ENCODE measurements at places on chromosomes 5 and 9.

GRCh38 chr9:84701801-84702200 is 32.3 kb downstream of the NTRK2 start:
- no peak for DNase-seq

- DNase-seq = no peak
These were observed 273.0 kb downstream of the ELAVL2 start for GRCh38 chr9:23552876-23553601.

DNA sequence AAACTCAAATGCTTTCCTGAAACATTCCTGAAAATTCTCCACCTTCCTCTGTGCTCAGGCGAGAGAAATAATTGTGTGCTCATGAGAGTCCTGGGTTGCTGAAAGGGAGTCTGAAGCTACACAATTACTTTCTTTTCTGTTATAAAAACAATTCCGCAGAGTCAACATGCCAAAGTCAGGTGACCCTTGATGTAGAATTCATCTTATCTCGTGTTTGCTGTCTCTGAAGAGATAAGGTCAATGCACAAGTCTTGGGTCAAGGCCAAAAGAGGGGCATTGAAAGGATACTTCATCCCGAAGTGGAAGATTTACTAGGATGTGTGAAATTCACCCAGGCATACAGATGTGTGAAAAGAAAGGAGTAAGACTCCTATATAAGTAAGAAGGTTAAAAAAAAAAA is 493.5 kb downstream of the SEMA5A start:
- DNase-seq = no peak

DNA sequence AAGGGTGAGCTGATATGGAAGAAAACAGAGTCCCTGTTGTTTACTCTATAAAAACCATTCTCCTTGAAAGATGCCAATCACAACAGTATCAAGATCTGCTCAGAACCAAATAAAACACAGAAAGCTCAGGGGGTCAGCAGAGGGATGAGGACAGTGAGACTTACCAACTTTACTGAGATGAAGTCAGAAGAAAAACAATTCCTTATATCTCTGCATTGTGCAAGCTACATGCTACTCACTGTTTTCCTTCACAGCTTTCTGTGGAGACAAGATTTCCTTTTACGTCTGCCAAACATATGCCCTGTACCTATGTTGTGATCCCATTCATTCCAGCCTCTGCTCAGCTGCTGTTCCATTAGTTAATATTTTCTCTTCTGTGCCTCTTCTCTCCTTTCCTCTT is 185.6 kb downstream of the TSSK1B start:
- no peak for DNase-seq

DNA sequence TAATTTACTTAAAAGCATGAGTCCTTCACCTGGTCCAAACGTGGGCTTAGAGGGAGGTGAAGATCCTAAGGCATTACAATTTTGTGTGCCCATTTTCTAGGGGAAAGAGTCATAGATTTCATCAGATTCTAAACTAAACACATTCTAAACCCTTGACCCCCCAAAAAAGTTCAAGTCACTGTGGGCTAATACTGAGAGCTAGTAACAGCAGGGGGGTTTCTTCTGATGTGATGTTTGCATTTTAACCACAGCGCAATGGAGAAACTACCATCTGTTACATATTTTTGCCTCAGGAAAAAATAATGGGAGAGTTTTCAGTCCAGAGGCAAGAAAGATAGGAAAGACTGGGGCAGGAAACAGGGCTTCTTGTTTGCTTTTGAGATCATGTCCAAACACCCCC is 110.8 kb upstream of the SLC1A3 start:
- DNase-seq = no peak
